Kidney (tissue), 22 donors: ENCODE measurements at places on chromosomes 11 and 22. TPM values are rescaled to one million over a fixed set of nuclear protein-coding genes. Genes with fewer than 3 reads are reported as not detected.

OR6A2 gene
- not detected for polyA plus RNA-seq

GRCh38 chr11:73141309-73142127 lies 600 bp downstream of the FCHSD2 start:
- DNase-seq, result peak; percentile 84

TMEM184B gene
- polyA plus RNA-seq, result 22.9 TPM

DNA sequence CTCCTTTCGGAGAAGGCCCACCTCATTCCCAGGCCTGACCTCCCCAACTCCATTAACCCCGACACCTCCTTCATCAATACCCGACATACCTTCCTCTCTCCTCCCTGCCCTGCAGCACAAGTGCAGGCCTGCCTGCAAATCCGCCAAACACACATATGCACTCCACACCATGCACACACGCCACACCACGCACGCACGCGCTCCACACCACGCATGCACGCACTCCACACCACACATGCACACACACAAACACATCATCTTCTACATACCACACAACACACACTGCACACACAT lies 629.6 kb downstream of the TBC1D22A start:
- no peak for DNase-seq

GRCh38 chr22:31342389-31343140 lies 3.6 kb downstream of the PATZ1 start:
- peak; percentile 58 for DNase-seq

- DNase-seq, result no peak
Measured at GRCh38 chr11:68689737-68690625, 5.6 kb downstream of the GAL start.

- no peak for DNase-seq
Measured at GRCh38 chr11:124493016-124493655, 47.6 kb upstream of the OR8B8 start.

- no peak for DNase-seq
Measured at GRCh38 chr22:47160781-47161520, 398.5 kb downstream of the TBC1D22A start.

SCGB1A1 gene
- not detected for polyA plus RNA-seq

GRCh38 chr11:85791409-85791990 lies 19.4 kb downstream of the SYTL2 start:
- DNase-seq, result no peak

TSPAN18 gene
- 13.8 TPM for polyA plus RNA-seq

MMP12 gene
- polyA plus RNA-seq, result not detected

ANGPTL5 gene
- polyA plus RNA-seq, result not detected

DNA sequence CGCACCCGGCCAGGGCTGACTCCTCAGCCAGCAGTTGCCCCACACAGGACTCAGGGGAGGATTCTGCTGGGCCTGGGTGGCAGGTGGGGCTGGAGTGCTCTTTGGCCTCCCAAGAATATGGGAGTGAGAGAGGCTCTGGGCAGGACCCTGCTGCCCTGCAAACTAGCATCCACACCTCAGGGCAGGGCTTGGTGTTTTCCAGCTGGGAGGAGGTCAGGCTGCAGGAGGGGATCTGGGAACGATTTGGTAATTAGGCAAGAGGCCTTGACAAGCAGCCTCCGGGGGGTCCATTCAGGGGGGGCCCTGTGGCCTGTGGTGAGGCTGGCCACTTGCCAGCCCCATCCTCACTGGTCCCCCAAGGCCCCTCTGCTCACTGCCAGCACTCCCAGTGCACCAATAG lies 35.8 kb downstream of the WNT11 start:
- no peak for DNase-seq

GRCh38 chr22:40240686-40241085 lies 63.0 kb downstream of the TNRC6B start:
- no peak for DNase-seq

DNA sequence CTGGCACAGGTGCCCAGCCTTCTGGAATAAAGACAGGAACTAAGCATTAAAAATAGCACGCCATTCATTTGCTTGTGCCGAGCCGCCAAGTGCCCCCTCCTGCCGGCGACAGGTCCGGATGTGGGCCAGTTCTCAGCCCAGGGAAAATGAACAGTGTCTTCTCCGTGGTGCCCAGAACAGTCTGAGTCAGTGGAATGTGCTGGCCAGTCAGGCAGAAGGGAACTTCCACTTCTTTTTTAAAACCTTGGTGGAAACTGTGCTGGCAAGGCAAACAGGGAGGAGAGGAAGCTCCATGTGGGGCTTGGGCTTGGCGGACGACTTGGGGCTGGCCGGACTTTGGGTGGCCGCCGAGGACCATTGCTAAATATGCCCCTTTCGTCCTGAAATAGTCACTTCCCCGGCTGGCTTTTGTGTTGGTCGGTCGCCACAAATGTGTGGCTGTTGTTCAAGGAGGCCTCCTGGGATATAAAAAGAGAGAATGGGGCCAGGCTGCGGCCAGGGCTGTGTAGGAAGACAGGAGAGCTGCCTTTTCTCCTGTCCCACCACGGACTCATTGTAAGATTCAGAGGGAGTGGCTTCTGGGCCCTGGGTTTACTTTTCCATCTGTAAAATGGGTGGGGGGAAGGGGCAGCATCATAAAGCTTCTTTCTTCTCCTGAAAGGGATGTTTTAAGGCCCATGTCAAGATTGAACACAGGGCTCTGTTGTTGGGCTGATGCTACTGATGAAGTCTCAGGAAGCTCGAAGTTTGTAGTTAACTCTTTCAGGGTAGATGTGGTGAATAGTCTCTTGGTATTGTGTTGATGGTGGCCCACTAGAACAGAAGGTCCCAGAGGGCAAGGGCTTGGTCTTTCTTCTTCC lies 101.0 kb downstream of the PTPRJ start:
- DNase-seq, result no peak

IL10RA gene
- polyA plus RNA-seq, result 1.8 TPM

DNA sequence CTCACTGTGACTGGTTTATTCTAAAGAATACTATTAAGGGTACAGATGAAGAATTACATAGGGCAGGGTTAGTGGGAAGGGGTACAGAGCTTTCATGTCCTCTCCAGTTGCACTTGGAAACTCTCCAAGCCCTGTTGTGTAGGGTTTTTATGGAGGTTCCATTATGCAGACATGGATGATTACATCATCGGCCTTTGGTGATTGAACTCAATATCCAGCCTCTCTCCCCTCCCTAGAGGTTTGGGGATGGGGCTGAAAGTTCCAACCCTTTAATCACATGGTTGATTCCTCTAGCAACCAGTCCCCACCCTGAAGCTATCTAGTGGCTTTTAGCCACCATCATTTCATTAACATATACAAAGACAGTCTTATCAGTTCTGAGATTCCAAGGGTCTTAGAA lies 472.6 kb downstream of the BUD13 start:
- DNase-seq, result no peak

DNA sequence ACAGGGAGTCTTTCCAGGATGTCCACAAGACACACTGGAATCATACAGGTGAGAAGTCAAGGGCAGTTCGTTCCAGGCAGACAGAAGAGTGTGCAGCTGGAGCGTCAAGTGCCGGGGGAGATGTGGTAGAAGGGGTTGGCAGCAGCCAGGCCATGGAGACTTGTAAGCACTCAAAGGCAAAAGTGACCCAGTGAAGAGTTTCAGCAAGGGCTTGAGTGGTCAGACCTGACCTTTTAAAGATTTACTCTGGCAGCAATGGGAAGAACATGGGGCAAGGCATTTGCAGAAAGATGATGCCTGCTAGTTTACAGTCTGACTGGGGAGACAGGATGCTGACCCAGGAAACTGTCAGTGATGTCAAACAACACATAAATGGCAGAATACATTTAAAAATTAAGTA lies 29.0 kb downstream of the P4HA3 start:
- DNase-seq, result no peak

THY1 gene
- polyA plus RNA-seq, result 240 TPM

A4GALT gene
- polyA plus RNA-seq, result 76.2 TPM

GRCh38 chr11:76802151-76802550 lies 19.0 kb downstream of the TSKU start:
- no peak for DNase-seq

DNA sequence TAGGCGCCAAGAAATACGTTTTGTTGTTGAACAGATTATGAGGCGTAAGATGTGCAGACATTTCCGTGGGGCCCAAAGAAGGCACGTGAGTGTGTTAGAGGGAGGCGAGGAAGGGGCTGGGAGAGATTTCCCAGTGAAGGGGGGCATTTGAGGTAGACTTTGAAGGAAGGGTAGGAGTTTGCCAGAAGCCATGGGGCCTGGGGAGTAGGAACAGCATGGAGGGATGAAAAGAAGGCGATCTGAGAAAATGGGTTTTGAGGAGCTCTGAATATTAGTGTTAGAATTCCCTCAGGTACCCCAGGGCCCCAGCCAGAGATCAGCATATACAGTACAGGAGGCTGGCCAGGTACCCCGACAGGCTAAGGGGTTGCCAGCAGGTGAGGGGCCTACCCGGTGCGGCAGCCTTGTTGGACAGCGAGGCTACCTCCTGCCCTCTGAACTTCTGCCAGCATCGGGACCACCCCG lies 414 bp upstream of the MIEF1 start:
- no peak for DNase-seq

GRCh38 chr11:124941703-124942102 lies 5.9 kb upstream of the HEPACAM start:
- DNase-seq, result no peak

- peak; percentile 92 for DNase-seq
Measured at GRCh38 chr11:11538277-11538960, 83.4 kb downstream of the GALNT18 start.

DNA sequence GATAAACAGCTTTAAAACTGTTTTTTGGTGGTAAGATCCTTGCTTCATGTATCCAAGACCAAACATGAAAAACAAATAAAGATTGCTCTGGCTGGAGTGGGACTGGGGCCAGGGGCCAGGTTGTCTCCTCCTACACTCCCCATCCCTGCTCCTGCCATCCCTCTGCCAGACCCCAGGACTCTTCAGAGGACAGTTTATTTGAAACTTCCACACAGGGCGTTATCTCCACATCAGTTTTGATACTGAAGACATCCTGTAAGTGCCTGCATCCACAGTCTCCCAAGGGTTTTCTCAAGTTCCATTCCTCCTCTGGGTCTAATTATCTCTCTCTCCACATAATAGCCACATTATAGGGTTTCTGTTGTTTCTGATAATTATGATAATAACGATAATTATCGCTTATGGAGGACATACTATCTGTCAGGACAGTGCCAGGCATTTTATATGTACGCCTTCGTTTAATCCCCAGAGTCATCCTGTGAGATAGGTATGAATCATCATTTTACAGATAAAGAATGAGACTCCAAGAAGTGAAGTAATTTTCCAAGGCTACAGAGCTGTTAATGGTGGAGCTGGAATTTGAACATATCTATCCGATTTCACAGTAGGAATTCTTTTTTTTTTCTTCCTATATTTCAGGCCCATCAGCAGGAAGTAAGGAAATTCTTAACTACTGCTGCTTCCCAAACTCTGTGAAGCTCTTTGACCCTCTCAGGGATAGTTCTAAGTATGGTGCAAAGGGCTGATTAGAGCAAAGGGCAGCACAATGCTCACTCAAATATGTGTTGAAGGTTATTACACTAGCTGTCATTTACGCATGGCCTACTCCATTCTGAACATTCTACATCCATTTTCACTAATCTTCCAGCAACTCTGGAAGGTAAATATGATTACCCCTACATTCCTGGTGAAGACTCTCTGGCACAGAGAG lies 488.0 kb upstream of the CCDC90B start:
- no peak for DNase-seq

OR51F2 gene
- not detected for polyA plus RNA-seq

- no peak for DNase-seq
Measured at GRCh38 chr11:72534371-72535193, 100.3 kb upstream of the CLPB start.

GRCh38 chr11:68528630-68529029 lies 68.1 kb downstream of the PPP6R3 start:
- DNase-seq, result no peak

- DNase-seq, result no peak
Measured at GRCh38 chr22:46936378-46936903, 174.0 kb downstream of the TBC1D22A start.

GRCh38 chr22:33577862-33578411 lies 342.3 kb downstream of the LARGE1 start:
- no peak for DNase-seq

GRCh38 chr11:65781152-65781961 lies 581 bp upstream of the AP5B1 start:
- peak; percentile 34 for DNase-seq

CD3G gene
- polyA plus RNA-seq, result 0.45 TPM

DNA sequence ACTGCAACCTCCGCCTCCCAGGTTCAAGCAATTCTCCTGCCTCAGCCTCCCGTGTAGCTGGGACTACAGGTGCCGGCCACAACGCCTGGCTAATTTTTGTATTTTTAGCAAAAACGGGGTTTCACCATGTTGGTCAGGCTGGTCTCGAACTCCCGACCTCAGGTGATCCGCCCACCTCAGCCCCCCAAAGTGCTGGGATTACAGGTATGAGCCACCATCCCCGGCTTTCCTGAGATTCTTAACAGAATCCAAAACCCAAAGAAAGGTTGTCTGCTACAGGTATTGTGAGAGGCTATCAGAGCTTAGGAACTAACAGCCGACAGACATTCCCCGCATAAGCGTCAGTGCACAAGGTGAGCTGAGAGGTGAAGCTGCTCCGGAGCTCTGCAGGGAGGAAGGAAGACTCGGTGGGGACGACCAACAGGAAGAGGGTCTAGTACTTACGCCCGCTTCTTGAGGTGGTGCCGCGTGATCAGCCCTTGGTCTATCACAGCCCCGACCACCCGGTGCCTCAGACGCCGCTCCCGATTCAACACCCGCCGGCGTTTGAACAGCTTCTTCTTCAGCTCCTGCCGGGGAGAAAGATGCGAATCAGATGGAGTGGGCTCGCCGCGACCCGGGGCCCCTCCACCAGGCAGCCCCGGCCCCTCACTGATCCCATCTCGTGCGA lies 470 bp downstream of the C11orf98 start:
- peak; percentile 85 for DNase-seq

GNAZ gene
- polyA plus RNA-seq, result 3.7 TPM

- no peak for DNase-seq
Measured at GRCh38 chr11:108518581-108518980, 20.4 kb upstream of the POGLUT3 start.
